ENCODE measurements at places on chromosomes 5 and 9.

DNA sequence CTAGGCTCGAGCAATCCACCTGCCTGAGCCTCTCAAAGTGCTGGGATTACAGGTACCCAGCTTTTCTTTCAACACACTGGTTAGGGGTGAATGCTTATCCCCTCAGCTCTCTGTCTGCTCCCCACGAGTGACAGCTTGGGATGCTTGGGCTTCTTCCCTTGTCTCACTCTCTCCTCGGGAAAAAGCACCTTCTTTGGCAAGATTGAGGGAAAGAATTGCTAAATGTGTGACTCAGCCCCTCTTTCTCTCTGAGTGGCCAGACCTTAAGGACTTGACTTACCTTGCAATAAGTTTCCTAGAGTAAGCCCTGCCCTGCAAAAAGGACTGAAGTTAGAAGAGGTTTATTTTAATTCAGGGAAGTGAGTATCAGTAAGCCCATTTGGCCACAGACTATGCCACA is 68.1 kb upstream of the ERBIN start:
- no peak for DNase-seq

DNA sequence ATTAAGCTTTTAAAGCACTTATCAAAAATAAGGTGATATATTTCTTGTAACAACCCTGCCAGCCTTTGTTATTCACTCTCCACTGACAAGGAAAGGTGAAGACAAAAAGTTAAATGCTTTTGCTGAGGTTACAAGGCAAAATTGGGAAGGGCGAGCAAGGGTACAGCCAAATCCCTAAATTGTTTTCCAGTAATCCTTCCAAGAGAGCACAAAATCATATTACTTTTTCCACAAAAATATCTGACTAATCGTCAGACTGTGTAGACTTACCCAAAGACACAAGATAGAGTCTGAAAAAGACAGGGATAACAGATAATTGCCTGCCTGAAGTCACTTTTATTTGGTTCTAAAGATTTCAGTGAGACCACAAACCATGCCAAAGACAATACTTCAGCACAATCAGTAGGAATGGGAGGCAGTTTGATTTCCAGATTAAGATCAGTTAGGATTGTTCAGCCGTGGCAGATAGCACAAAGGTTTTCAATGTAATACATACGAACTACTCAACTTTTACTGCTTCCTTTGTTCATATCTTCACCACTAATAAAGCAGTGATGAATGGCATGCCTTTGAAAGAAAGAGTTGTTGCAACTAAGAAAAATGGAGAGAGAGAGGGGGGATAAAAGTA is 383.8 kb upstream of the TUSC1 start:
- DNase-seq: no peak

DNA sequence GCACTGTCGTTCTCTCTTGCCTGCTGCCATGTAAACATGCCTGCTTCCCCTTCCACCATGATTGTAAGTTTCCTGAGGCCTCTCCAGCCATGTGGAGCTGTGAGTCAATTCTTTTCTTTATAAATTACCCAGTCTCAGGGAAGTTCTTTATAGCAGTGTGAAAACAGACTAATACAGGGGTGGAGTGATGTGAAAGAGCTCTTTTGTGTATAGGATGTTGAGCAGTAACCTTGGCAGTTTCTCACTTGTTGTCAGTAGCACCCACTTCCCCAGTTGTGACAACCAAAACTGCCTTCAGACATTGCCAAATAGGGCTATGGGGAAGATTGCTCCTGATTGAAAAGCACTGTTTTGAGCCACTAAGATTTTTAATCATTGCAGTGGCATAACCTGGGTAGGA is 552.2 kb upstream of the ZNF462 start:
- no peak for DNase-seq

- no peak for DNase-seq
These were observed 1185.4 kb upstream of the SEMA6A start for GRCh38 chr5:117759849-117760499.

DNA sequence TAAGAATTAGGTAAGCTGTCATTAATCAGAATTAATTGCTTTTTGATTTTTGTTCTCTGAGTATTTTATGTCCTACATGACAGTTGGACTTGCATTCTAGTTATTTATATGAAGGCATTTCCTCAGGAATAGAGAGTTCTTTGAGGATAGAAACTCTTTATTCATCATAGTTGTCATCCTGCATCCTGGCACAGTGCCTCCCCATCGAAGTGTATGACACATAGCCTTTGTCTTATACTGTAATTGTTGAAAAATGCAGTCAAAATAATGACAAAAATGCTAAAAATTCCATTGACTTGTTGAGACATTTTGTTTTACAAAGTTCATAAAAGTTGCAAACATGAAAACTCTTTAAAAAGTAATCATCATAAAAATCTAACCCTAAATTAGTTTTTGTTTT is 36.5 kb downstream of the CFAP95 start:
- no peak for DNase-seq

GRCh38 chr5:172007175-172008110 is 1.0 kb upstream of the FBXW11 start:
- DNase-seq: no peak

DNA sequence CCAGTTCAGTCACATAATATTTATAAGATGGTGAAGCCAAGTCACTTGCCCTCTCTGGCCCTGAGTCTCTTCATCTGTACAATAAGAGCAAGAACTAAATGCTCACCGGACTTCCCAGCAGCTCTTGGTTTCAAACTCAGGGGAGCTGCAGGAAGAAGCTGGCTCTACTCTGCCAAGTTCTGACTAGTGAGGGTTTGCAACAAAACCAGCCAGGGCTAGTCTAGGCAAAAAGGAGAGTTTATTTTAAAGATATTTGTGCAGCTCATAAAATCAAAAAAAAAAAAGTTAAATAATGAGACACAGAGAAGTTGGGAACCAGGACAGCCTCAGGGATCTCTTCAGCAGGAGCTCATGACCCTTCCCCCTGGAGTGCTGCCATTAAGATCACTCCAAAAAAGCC is 107.3 kb downstream of the DOCK2 start:
- no peak for DNase-seq

DNA sequence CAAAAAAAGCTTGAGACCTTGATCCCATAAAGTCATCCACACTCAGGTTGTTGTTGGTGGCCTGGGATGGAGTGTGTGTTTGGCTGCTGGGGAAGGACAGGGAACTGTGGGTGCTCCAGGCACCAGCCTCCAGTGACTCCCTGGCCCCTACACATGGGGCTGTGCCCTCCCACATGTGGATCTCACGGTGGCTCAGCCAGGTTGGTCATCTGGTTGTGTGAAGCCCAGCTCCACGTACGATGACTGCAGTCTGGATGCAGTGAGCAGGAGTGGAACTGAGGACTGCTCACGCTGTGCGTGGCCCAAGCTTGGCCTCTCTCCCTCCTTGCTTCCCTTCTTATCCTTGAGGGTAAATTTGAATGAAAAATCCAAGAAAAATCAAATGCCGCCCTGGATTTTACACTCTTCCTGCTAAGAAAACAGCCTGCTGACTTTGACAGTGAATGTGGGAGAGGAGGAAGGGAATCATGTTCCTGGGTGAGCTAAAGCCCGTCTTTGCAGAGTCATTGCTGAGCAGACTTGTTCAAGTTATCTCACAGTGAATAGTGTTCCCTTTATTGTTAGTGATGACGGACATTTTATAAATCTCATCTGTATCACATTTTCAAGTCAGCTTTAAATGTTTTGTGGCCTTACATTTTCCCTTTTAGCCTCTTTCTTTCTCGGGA is 65.1 kb upstream of the CACNA1B start:
- DNase-seq: no peak

DNA sequence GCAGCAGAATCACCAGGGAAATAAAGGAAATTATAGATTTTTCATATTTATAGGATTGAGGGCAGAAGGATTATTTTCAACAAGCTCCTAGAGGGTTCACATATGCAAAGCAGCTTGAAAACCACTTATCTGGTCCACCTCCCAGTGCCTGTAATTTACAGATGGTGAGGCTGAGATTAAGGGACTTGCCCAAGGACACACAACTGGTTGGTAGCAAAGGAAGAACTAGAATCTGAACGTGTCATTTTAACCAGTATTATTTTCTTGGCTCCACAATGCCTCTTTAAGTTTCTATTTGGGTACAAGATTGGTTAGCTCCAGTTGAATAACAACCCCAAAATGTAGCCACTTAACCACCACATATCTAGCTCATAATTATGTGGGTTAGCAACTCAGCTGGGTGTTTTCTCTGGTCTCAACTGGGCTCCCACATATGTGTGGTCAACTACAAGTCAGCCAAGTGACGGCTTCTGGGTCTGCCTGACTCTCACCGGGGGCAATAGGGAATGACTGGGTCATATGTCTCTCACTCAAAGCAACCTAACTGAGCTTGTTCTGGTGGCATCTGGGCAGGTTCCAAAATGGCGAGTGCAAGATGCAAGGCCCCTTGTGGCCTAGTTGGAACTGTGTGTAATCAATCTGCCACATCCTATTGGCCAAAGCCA is 127.7 kb downstream of the ZDHHC21 start:
- DNase-seq: no peak
